ENCODE measurements at places on chromosomes 2 and 18. TPM values are rescaled to one million over a fixed set of nuclear protein-coding genes. Genes with fewer than 3 reads are reported as not detected.

DNA sequence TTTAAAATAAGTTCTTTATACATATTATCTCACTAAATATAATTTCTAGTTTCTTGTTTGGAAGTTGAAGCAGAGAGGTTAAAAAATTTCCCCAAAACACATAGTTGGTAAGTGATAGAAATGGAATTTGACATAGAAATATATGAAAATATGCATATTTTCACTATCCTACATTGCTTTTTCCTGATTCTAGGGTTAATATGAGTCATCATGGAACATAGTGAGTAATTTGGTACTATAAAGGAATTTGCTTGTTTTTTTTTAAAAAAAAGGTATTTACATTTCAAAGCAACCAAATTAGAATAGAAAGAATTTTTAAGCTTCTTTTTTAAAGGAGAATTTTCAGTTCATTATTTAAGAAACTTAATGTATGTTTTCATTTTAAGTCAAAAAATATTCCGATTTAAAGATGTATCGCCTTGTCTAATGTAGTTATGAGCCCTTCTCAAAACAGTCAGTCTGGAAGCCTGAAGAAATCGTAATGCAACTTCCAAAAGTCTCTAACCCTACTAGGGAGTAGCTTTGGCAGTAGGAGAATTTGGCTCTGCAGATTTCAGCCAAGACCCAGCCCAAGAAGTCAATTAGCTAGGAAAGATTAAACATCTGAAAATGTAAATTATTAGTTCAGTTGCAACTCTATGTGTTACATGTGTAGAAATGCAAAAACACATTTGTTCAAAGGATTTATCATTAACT, 147.3 kb downstream of the RDH14 start:
- no peak for DNase-seq

GRCh38 chr2:20609995-20610357, 40.9 kb downstream of the HS1BP3 start:
- no peak for DNase-seq

Gene SPATS2L
- 133 TPM for total RNA-seq

Gene DSC2
- 113 TPM for total RNA-seq

DNA sequence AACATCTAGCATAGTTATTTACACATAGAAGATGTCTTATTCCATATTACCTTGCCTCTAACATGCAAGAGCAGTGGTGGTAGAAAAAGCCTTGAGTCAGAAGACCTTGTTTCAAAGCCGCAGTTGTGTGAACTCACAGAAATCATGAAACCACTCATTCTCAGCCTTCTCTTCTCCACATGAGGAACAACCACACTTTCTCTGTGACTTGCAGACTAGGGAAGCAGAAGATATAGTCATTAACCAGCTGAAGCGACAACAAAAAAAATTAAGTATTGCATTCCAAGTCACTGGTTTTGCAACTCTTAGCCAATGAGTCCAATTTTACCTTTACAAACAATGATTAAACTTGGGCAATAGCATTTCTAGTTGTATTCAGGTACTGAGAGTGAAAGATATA, 19.0 kb downstream of the TWSG1 start:
- no peak for DNase-seq

Gene CD226
- total RNA-seq, result 5.0 TPM

Gene ALS2
- total RNA-seq, result 7.9 TPM

- DNase-seq, result no peak
Observed at GRCh38 chr2:46029332-46029811, 267.8 kb upstream of the EPAS1 start.

DNA sequence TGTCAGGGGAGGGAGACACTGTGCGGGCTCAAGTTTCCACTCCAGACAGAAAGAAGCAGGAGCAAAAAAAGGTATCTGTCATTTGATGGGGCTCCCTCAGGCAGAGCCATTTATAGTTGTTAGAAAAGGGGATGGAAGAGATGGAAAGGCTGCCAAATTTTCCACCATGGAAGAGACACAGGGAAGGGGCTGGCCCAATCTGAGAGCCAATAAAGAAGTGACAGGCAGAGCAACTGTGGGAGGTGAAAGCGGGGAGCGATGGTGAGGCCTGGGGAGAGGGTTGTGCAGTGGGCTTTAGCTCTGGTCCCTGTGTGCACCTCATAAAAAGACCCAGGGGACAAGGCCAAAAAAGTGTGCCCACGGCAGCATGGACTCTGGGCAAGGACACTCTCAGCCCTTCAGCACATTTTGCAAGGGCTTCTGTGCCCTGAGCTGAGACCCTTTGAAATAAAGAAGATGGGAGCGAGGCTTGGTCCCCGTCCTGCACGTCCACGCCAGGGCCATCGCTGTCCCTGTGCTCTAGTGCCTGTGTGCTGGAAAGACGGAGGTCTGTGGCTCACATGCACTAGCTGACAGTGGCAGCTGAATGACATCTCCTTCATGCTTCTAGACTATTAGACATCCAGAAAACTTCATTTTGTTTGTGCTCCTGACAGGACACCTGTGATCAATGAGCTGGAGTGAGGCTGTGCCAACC, 456.7 kb upstream of the HS6ST1 start:
- DNase-seq, result no peak

DNA sequence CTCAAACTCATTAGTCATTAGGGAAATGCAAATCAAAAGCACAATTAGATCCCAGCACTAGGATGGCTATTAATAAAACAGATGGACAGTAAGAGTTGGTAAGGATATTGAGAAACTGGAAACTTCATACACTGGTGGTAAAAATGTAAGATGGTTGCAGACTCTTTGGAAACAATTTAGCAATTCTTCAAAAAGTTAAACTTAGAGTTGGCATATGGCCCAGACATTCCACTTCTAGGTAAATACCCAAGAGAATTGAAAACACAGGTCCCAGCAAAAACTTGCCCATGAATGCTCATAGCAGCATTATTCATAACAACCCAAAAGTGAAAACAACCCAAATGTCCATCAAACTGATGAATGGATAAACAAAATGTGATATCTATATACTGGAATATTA, 84.9 kb upstream of the ZFP36L2 start:
- DNase-seq, result no peak

Gene IL36A
- total RNA-seq, result not detected

- DNase-seq, result no peak
Observed at GRCh38 chr2:239548965-239549595, 148.3 kb upstream of the HDAC4 start.

DNA sequence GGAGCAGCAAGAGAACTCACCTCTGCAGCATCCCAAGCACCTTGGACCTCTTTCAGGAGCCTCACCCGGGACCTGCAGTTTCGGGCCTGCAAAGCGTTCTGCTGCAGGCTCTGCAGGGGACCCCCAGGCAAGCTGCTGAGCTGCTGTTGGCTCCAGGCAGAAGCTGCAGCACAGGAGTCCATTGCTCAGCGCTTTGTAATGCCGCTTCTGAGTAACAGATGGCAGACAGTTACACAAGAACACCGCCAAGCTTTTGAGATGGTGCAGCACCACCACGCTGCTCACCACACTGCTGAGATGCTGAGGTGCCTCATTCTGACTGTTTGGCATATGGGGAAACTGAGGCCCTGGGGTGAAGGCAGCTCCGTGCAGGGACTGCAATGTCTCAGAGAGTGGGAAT, 1.9 kb upstream of the GALNT14 start:
- DNase-seq, result no peak

Gene DPP10
- 6.6 TPM for total RNA-seq

- DNase-seq, result peak; percentile 2
Observed at GRCh38 chr2:240813231-240813921, 6.6 kb downstream of the KIF1A start.

Gene CNGA3
- 0.40 TPM for total RNA-seq

DNA sequence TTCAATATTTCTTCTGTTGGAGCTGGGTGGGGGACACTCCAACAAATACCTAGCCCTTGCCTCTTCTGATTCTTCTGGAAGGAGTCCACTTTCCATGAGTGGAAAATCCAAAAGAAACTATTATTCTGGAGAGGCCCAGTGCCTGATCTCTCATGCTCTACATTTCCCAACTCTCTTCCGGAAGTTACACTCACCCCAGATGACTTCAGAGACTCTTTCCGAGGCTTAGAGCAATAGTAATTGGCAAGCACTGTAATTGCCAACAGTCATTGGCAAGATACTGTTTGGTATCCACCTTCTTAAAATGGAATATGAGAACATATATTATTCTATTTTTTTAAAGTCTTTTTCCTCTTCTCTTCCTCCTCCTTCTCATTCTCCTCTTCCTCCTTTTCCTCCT, 60.5 kb upstream of the CYRIA start:
- no peak for DNase-seq

GRCh38 chr2:64941801-64942200, 47.4 kb upstream of the SLC1A4 start:
- no peak for DNase-seq

DNA sequence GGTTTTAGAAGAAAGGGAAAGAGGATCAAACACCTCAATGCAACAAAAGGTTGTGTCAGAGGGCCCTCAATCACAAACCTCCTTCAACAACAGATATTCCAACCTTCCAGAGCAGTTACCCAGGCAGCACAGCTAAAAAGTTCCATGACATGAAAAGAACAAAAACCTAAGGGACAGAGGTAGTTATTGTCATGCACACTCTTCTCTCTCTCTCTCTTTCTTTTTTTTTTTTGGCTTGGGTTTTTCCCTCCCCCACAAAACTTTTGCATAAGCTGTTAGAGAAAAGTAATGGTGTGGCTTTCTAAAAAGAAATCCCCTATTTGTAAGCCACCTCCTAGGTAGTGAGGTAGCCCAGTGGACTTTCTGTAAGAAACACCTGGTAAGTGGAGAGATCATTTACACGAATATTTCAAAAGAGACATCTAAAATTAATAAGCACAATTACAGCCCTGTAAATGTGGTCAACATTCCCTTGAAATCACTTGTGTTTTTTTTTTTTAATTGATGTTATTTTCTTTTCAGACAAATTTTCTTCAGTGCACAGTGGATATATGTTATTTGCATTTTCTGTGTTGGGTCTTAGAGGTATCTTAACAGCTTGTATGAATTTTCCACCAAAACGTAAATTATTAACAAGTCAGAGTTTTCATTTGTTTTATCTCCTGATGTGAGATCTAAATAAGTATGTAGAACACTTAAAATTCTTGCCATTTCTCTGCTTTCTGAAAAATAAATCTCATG, 48.4 kb downstream of the ZEB2 start:
- no peak for DNase-seq

Gene MDH1B
- total RNA-seq, result 0.79 TPM

DNA sequence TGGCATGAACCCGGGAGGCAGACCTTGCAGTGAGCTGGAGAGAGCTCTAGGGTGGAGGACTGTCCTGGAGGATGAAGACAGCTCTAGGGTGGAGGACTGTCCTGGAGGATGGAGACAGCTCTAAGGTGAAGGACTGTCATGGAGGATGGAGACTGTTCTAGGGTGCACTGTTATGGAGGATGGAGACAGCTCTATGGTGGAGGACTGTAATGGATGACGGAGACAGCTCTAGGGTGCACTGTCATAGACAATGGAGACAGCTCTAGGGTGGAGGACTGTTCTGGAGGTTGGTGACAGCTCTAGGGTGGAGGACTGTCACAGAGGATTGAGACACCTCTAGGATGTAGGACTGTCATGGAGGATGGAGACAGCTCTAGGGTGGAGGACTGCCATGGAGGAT, 21.1 kb upstream of the KCNG2 start:
- DNase-seq, result no peak

DNA sequence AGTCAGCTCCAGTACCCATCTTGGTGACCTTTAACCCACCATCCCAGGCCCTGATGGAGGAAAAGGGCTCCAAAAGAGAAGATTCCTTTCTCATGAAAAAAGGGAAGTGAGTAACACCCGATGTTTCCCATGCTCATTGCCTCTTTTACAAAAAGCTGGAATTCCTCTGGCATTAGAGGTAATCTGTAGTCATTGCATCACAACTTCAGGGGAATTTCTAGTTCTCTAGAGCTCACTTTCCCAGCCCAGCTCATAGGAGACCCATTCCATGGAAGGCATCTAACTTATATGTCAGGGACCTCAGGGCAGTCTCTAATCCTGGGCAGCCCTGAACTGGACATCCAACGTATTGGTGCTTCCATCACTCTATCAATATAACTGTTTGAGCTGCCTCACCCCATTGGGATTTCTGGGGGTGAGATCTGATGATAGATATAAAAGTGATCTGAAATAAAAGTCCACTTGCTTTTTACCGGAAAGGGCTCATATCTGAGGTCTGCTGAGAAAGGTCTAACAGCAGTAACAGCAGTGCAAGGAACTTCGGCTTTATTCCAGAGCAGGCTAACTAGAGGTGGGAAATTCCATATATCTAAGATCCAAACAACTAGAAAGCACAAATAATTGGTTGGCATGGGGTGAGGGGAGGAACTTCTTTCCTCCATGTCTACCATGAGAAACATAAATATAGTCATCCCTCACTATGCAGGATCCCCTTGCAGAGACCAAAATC, 106.1 kb downstream of the ETAA1 start:
- no peak for DNase-seq

GRCh38 chr2:41488888-41489287, 558.9 kb upstream of the PKDCC start:
- no peak for DNase-seq

- no peak for DNase-seq
Observed at GRCh38 chr2:102366406-102367112, 11.0 kb downstream of the IL18R1 start.

DNA sequence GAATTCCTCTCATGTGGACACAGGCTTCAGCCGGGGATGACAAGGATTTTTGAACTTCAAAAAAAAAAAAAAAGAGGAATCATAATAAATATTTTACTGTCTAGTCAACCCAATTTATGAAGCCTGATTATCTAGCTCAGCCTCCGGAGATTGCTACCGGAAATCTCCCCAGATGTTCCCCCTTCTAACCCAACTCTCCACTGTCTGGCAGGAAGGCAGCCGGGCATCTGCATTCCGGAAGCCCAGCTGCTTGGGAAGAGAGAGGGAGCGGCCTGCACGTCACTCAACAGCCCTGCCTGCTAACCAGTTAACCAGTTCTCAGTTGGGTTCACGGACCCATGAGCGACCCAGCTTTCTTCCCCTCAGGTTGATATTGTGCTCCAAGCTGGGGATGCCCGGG, 87.2 kb upstream of the POU3F3 start:
- no peak for DNase-seq

GRCh38 chr2:20486571-20486970, 39.7 kb downstream of the RHOB start:
- DNase-seq, result no peak

- DNase-seq, result no peak
Observed at GRCh38 chr18:32668956-32669355, 103.9 kb downstream of the KLHL14 start.

DNA sequence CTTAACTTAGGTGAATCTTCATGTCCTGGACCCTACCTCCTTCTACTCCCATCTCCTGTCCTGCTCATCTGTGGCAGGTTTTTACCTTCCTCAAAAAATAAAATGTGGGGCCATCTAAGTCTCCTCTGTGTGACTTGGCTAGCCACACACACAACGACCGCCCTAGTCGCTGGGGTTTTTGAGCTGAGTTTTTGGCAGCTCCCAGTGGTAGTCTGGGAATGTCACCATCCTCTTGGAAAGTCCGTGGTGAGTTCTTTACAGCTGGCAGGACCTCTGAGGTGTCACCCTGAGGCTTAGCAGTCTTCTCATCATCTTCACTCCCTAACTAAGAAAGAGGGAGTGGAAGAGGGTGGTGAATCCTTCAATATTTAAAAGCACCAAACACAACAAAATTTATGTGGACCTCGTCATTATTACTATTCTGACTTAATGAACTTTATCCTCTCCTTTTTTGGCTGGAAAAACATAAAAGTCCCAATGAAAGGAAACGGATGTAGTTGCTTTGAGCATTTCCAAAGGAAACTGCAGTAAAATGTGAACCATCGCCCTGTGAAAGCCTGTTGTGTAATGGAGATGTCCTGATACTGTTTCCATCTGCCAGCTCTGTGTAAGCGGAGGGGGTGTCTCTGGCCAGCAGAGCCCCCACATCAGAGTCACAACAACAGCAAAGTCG, 78.6 kb downstream of the VAPA start:
- DNase-seq, result no peak

- DNase-seq, result peak; percentile 62
Observed at GRCh38 chr2:47360927-47361326, 42.0 kb upstream of the MSH2 start.

Data from transverse colon (tissue), 4 donors.